KBM-7 (cell line): ENCODE measurements at places on chromosomes 5 and 9.
A peak's percentile ranks its signal among the peaks of the same experiment; 100 is the strongest.

GRCh38 chr5:96548905-96549304, 113.3 kb upstream of the CAST start:
- DNase-seq: no peak

DNA sequence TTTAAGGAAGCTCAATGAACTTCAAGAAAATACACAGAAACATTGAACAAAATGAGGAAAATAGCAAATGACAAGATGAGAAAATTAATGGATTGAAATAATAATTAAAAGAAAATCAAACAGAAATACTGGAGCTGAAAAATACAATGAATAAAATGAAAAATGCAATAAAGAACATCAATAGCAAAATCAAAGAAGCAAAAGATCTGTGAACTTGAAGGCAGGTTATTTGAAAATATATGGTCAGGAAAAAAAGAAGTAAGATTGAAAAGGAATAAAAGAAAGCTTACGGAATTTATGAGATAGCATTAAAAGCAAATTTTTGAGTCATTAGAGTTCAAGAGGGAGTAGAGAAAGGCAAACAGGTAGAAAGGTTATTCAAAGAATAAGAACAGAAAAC, 42.4 kb downstream of the CERT1 start:
- DNase-seq: no peak

DNA sequence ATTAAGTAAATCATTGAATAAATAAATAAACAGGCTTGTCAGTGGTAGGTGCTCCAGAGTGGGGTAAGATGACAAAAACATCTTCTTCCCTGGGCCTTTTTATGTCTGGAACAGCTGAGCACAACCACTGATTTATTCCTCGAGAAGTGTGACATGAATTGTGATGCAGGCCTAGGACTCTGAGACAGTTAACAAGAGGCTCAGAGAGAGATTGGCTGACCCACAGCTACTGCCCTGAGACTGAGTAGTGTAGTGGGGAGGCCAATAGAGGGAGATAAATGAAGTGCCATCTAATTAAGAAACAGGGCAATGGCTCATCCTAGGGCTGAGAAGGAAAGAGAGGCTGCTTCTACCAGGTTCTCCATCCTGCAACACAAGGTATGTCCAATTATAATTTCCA, 369.3 kb upstream of the TRPC7 start:
- no peak for DNase-seq

GRCh38 chr9:85420750-85421149, 321.0 kb downstream of the AGTPBP1 start:
- DNase-seq: no peak

GRCh38 chr9:88478246-88478645, 56.7 kb upstream of the NXNL2 start:
- no peak for DNase-seq

DNA sequence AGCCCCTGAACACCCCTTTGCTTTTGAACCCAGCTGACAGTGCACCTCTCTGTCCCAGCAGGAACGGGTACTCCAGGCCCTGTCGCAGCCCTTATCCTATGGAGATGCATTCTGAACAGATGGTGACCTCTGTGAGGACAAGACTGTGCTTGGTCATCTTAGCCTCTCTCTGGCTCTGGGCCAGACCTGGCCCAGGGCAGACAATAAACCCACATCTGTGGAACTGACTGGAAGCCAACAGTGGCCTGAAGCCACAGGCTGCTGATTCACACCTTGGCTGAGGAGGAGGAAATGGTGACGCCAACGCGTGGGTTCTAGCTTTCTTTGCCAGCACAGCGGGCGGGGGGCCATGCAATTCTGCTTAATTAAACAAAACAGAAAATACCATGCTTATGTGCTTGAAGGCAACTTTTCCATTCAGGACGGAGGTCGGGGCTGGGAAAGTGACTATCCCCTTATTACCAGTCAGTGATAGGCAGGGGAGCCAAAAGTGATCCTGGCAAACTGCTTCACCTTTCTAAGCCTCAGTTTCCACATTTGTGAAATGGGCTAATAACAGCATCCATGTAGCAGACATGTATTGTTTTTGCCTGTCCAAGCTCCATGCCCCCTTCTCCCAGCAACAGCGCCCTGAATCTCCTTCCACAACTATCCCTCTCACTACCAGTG, 10.8 kb downstream of the SH3PXD2B start:
- peak; percentile 32 for DNase-seq

- no peak for DNase-seq
Measured at GRCh38 chr9:125620216-125620615, 86.8 kb downstream of the MAPKAP1 start.

GRCh38 chr5:151591144-151591819, at the start of gene FAT2:
FAT2 (minus strand) TSS chr5:151591331; CDS start chr5:151568931, 22,400 bp downstream.
- DNase-seq: no peak

DNA sequence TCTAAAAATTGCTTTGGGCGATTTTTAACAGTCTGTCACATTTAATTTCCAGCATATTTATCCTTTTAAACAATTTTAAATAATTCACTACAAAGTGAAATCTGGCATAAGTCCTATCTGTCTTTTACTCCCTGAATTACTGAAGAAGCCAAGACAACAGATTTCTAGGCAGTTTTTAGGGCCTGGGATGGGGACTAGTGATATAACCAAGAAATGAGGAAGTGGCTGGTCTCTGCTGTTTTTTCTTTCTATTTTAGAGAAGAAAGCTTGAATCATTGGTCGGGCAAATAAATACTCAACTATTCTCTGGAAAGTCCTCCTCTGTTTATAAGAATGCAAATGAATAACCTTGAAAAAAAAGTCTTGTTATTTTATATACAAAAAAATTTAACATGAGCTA, 79.7 kb upstream of the SSBP2 start:
- peak; percentile 72 for DNase-seq

GRCh38 chr9:137313956-137314560, 12.0 kb upstream of the NRARP start:
- no peak for DNase-seq

DNA sequence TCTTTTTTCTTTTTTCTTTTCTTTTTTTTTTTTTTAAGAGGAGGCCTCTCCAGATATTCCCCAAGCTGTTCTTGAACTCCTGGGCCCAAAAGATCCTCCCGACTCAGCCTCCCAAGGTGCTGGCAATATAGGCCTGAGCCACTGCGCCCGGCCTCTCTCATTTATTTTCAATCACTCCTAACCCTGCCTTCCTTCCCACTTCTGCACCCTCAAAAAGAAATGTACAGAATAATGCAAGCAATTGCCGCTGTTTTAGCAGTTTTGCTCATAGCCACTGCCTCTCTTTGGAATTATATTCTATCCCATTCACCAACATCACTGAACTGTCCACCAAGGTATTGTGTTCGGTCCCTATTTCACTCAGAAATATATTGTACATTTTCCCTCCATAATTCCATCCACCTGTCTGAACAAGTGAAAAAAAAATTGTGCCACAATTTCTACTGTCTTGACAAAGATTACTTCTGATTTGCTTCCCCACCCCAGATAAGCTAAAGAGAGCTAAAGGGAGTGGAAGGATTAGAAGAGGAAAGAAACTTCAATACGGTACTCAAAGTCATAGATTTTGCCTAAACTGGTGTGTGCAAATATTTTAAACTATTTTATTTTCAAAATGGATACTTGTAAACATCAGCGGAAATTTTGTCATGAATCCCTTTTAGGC, 1.9 kb downstream of the FNBP1 start:
- DNase-seq: no peak

DNA sequence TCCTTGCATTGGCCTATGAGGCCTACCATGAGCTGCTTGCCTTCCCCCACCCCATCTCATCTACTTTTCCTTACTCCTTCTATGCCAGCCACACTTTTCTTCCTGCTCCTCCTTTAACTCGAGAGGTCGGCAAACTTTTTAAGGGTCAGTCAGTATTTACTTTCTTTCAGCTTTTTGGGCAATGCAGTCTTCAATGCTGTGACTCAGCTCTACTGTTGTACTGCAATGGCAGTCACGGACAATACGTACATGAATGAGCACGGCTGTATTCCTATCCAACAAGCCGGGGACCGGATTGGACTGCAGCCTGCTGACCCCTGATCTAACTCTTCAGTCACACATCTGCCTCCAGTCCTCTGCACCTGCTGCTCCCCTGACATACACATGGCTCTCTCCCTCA, 602 bp upstream of the ACTL7A start:
- DNase-seq: no peak

- no peak for DNase-seq
Measured at GRCh38 chr9:132541870-132542830, 40.3 kb upstream of the BARHL1 start.

DNA sequence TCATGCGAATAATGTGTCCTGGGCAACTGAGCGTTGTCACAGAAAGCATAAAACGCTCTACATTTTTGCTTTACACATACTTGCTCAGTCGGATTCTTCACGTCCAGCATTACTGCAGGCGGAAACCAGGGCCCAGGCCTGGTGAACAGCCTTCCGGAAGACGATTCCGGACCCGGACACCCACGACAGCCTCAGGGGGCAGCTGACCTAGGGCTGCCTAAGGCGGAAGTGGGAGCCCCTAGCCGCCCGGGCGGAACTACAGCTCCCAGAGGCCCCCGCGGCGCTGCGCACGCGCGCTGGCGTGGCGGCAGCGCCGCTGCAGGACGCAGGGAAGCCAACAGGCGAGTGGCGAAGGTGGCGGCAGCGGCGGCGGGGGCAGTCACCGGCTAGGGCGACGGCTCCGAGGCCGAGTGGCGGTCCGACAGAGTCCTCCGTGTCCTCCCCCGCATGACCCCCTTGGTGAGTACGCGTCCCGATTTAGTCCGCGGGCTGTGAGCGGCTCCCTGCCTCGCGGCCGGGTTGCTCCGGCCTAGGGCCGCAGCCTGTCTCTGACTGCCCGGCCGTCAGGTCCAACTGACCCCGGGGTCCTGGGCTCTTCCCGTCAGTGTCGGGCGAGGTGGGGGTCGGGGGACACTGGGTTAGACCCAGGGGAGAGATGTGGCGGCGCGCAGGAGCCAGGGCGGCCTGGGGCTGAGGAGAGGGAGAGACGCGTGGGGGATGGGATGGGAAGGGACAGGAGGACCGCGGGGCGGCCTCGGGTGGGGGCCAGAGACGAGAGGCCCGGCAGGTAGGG, at the start of gene GAPVD1:
TSS of gene GAPVD1 (plus strand) at position 326 of the 793 bp plus-strand sequence. CDS start 37,096 bp downstream, outside the sequence.
- DNase-seq: peak; percentile 97

DNA sequence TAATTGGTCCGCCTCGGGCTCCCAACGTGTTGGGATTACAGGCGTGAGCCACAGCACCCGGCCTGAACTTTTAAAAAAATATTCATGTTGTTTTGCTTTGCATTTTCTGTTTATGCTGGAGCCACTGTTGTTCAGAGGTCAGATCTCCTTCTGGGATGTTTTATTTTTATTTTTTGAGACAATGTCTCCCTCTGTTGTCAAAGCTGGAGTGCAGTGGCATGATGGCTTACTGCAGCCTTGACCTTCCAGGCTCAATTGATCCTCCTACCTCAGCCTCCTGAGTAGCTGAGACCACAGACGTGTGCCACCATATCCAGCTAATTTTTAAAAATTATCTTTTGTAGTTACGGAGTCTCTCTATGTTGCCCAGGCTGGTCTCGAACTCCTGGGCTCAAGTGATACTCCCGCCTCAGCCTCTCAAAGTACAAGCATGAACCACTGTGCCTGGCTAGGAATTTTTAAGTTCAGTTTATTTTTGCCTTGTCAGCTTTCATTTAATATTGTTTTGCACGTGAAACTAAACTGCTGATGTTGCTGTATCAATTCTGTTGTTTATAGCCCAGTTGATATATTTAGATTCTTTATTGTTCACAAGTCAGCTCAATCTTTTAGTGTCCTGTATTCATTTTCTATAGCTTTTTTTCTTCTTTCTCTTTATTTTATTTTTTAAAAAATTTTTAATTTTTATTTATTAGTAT, 13.7 kb downstream of the TMEFF1 start:
- no peak for DNase-seq

DNA sequence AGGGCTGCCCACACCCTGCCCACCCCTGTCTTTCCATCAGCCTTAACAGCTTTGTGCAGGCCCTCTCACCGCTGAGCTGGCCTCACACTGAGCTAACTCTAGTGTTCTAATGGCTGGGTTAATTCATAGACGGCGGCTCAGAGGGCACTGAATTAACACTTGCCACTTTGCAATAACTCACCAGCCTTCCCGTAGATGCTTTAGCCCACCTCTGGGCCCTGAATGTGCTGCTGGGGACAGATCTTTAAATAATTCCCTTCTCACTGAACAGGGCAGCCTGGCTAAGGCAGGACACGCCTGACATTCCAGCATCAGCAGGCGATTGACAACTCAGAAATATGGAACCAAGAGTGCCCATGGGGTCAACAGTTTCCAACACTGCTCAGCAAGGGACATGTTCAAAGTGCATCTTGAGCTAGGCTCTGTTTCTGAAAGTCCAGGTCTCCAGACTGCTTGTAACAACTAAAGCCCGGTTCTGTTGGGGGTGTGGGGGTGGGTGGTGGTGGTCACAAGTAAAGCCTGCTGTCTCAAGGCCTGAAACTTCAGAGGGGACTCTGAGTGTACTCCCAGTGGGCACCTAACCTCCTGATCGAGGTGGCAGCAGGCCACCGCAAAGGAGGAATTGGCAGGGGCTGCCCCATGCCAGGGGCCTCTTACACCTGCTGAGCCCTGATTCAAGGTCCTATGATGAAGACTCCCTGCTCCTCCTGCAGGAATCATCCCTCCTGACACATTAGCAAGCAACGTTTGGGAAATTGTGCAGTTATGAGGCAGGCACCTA, 248.3 kb downstream of the FSTL4 start:
- DNase-seq: no peak

- DNase-seq: no peak
Measured at GRCh38 chr9:75739884-75740611, 150.4 kb upstream of the PCSK5 start.

- DNase-seq: no peak
Measured at GRCh38 chr5:13325765-13326164, 618.7 kb downstream of the DNAH5 start.

DNA sequence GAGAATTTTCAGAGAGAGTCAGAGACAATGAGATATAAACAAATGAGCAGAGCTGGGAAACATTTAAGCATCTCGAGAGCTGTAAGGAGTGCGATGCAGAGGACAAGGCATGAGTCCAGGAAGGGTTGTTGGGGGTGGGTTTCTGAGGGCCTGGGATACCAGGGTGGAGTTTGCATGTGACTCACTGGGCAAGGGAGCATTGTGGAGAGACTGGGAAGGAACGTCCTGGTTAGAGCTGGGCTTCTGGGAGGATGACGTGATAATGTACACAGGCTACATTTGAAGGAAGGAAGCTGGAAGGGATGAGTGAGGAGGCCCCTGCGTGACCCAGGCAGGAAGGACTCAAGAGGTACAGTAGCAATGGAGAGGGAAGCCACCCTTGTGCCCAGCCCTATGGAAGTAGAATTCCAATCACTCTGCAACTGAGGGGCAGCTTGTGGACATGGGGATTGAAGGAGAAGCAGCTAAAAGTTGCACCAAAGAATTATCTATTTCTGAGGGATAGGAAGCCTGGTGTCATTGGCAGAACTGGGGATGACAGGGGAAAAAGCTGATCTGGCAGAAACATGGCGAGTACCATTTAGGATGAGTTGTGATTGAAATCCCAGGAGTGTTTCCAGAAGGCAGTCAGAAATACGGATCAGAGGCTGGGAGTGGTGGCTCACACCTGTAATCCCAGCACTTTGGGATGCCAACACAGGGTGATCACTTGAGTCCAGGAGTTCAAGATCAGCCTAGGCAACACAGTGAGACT, 59.3 kb upstream of the AFAP1L1 start:
- no peak for DNase-seq

- DNase-seq: peak; percentile 81
Measured at GRCh38 chr9:129131300-129132145, 20.3 kb downstream of the PTPA start.
